ENCODE measurements at places on chromosomes 16 and 17.

- no peak for DNase-seq
Observed at GRCh38 chr17:5210091-5210490, 18.4 kb upstream of the ZNF594 start.

- DNase-seq, result no peak
Observed at GRCh38 chr16:79532785-79533184, 67.8 kb downstream of the MAF start.

DNA sequence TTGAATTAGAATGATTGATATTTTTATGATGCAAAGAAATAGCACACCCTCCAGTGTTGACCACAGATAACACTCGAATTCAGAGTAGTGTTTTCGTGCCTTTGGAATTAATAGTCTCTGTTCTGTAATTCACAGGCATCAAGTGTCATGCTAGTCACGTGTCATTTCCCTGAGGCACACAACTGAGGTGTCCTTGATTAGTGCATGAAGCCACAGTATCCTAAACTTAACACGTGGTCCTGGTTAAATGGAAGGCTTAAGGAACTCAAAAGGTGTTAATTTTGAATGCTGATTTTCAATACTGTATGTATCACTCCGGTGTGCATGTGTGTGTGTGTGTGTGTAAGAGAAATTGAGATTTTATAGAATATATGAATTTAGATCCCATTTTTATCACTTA lies 625.6 kb downstream of the TMEM114 start:
- DNase-seq, result no peak

- DNase-seq, result no peak
Observed at GRCh38 chr17:76270770-76271668, 5.9 kb downstream of the UBALD2 start.

DNA sequence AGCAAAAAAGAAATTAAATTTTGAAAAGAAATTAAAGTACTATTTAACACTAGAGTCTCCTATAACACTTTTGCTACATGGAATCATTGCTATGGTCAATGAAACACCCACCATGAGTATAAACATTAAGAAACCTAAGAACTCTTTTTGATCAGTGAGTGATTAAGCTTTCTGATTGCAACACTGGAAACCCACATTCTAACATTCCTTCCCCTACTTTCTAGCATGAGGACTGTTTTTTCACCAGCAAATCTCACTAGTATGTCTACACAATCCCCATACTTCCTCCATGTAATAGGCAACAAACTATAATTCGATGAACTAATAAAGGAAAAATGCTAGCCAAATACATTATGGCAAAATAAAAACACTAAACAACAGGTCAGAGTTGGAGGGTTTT lies 54.7 kb downstream of the SKAP1 start:
- DNase-seq, result no peak

Measured in activated effector memory CD4-positive, alpha-beta T cell treated with Interleukin-2 at 50 U/mL for 16 hours (primary cell).